ENCODE measurements at places on chromosomes 7 and 10.
A peak's percentile ranks its signal among the peaks of the same experiment; 100 is the strongest.

- no peak for DNase-seq
These were observed 553.0 kb downstream of the GRM8 start for GRCh38 chr7:126699707-126700106.

- DNase-seq, result no peak
These were observed 317.2 kb upstream of the DGKB start for GRCh38 chr7:15219758-15220157.

DNA sequence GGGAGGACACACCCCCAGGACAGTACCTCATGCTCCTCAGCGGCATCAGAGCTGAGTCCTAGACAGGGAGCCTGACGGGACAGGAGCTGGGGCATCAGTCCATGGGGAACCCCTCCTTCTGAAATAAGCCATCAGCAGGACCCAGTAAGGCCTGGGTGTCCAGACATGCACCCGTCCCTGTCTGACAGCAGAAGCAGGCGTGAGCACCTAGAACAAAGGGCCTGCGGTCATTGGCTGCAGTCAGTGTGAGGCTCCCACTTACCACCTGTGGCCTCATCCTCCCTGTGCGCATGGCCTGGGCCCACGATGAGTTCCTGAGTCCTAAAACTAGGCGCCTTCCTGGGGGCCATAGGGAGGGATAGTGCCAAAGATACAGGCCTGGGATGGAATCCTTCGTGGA lies 484.7 kb downstream of the PTPRN2 start:
- DNase-seq, result no peak

- DNase-seq, result no peak
These were observed 106.8 kb downstream of the NT5C2 start for GRCh38 chr10:103086261-103086660.

GRCh38 chr10:78407009-78407711 lies 373.5 kb downstream of the RPS24 start:
- peak; percentile 83 for DNase-seq

- DNase-seq, result peak; percentile 82
These were observed 31.9 kb downstream of the CPED1 start for GRCh38 chr7:121020249-121020988.

- no peak for DNase-seq
These were observed 682.0 kb upstream of the FOXK1 start for GRCh38 chr7:4000139-4000538.

- peak; percentile 58 for DNase-seq
These were observed 131.8 kb downstream of the HECW1 start for GRCh38 chr7:43244232-43244631.

- DNase-seq, result no peak
These were observed 27.0 kb downstream of the SNX13 start for GRCh38 chr7:17913250-17913649.

DNA sequence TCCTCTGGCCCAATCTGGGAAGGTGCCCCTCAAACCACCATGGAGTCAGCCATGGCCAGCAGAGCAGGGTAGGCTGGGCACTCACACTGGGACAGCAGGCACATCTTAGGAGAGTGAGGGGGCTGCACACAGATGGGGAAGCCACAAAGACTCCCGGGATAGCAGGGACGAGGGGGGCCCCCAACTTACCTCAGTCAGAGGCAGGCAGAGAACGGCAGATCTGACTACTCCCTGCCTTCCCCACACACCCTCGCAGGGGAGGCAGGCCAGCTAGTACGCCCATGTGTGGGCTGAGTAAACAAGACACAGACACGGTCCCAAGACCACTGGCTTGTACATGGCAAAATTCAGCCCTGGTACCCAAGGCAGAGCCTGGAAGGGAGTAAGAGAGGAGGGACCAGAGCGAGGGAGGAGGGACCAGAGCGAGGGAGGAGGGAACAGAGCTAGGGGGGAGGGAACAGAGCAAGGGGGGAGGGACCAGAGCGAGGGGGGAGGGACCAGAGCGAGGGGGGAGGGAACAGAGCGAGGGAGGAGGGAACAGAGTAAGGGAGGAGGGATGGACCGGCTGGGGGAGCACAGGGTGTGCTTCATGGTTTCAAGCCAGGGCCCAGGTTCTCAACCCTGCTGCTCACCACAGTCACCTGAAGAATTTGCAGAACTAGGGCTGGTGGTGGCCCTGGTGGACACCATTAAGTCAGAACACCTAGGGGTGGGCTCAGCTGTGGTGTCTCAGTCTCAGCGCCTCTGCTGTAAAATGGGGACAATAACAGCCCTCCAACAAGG lies 73.8 kb downstream of the RGS10 start:
- DNase-seq, result no peak

- DNase-seq, result peak; percentile 31
These were observed 932 bp downstream of the ESYT2 start for GRCh38 chr7:158828133-158829020.

DNA sequence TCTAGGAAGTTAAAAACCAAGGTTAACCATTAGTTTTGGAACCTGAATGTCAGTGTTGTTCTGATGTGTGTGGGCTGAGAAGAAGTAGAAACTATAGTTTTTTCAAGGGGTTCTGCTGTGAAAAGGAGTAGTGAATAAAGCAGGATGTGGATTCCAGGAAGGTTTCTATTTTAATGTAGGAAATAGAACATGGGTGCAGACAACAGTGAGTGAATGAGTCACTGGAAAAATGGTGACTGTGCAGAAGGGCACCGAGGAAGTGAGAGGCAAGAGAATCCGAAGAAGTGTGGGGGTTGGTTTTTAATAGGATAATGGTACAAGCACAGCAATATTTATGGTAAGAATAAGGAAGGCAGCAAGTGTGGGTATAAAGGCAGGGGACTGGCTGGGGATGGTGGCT lies 120.4 kb downstream of the ARHGAP21 start:
- peak; percentile 71 for DNase-seq

DNA sequence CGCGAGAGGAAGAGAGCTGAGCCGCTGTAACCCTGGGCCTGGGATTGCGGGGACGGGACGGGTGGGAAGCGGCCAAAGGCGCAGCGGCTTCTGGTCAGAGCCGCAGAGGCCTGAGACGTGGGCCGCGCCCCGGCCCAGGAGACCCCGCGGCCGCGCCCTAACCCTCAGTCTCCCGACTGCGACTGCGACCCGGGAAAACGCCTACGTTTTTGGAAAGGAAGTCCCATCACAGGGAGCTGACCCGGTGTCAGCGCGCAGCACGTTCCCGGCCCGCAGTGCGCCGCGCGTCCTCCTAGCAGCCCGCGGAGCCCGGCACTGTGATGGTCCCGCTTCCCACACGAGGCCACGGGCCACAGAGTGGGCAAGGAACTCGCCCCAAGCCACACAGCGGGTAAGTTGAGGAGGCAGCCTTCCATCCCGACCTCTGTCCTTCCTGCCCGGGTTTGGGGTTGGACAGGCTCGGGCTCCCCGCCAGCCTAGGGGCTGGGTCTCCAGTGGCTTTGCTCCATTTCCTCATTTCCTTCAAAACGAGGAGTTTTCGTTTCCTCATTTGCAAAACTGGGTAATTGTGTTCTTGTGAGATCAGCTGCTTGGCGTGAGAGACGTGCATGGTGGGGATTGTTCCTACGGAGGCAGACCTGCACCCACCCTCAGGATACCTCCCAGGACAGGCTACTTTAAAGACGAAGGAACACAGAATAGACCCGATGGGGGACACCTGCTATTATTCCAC lies 1.2 kb downstream of the GPNMB start:
- DNase-seq, result peak; percentile 23

GRCh38 chr7:142717453-142717852 lies 31.8 kb upstream of the PRSS1 start:
- DNase-seq, result no peak

DNA sequence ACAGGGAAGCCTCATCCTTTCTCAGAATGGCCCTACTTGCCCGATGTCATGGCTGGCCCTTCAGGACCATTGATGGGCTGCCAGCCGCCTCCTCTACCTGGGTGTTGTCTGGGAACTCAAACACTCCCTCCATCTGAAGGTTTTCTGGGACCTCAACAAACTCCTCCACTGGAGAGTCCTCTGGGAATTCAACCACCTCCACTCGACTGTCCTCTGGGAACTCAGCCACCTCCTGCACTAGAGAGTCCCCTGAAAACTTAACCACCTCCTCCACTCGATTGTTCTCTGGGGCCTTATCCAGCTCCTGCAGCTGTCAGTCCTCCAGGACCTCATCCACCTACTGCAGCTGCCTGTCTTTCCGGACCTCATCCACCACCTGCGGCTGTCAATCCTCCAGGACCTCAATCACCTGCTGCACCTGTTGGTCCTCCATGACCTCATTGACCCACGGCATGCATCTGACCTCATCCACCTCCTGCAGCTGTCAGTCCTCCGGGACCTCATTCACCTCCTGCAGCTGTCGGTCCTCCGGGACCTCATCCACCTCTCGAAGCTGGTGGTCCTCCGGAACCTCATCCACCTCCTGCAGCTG lies 37.1 kb downstream of the MAT1A start:
- no peak for DNase-seq

GRCh38 chr10:4834898-4835405 lies 8.9 kb downstream of the AKR1E2 start:
- DNase-seq, result no peak

DNA sequence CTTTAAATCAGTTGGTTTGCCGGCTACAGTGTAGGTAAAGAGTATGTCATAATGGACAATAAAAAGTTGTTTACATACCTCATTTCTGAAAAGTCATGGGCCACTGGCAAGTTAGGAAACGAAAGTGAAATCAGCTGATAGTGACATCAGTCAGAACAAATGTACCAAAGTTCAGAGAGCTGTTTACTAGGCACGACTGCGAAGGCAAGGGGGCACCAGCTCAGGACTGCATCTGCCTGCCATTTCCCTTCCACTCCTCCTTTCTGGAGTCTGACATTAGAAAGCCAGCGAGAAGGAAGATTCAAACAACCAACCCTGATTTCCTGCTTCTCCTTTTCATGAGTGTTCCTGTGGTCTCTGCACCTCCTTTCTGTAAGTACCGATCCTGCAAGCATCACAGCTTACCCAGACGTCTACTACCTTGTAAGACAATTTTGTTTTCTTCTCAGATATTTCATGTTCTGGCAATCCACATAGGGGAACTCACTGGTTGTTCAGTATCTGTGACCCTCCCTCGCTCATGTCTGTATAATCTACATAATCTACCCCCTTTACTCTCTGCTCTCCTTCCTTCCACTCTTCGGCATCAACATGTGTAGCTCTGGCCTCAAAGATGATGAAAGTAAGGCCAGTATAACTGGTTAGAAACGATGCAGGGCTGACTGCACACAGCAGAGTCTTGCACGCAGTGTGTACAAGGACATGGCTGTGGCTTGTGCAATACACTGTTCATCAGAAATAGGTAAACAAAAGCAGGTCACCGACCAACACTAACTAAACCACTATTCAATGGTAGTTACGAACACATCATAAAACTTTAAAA lies at the start of gene TMEM140:
Gene TMEM140 (plus strand): TSS at position 174 of the 823 bp plus-strand sequence. CDS start 16,370 bp downstream, outside the sequence.
- peak; percentile 89 for DNase-seq
